HT1080 (cell line): ENCODE measurements at places on chromosomes 12 and 14.

- DNase-seq, result no peak
These were observed 593.0 kb downstream of the SOX5 start for GRCh38 chr12:23356440-23356839.

DNA sequence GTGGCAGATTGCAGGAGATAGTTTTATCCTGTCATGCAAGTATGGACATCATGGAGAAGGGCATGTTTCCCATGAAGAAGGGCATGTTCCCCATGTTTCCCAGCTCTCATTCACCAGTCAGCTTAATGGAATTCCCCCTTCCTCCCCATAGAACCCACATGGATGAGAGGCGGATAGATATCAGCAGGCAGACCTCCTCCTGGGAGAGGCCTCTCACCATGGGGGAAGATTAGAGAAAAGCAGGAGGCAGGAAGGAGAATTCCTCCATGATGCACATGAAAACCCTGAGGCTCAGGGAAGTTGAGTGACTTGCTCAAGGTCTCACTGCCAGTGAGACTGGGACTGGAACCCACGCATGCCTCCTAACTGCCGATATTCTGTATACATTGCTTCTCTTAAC is 92.9 kb upstream of the FOXN3 start:
- DNase-seq, result peak; percentile 41

GRCh38 chr14:68667313-68667791 is 125.5 kb downstream of the ZFP36L1 start:
- no peak for DNase-seq

GRCh38 chr12:124518051-124518932 is 49.1 kb downstream of the NCOR2 start:
- peak; percentile 96 for DNase-seq

DNA sequence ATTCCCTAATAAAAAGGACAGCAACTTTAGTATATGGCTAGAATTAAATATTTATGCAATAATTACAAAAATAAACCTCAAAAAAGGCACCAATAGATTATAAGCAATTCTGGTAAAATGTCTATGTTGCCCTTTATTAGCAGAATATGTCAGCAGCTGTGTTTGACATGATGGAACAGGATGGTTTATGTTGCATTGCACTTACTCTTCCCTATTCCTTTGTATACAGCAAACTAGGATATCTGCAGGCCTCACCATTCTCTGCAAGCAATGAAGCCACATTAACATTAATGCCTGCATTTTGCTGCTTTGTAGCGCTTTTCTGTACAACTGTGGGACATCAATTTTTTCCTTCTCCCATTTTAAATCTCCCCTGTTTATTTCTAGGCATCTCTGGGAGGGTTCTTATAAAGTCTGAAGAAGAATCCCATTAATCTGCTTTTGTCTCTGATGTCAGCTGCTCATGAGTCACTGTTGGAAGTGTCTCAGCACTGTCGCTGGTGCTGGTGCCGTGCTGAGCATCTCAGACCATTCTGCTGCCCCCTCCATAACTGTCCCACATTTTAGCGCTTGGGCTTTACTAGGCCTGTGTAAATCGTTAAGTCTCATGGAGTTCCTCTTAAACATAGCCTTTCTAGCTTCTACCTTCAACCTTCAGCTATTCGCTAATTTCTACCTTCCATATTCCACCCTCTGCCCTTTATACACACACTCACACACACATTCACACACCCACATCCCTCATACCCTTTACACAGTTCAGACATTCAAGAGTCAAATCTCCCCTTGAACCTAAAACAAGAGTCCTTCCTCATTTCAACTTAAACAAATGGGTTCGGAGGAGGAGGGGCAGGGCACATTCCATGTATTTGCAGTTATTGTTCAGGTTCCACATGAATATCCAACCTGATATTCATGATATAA is 64.4 kb upstream of the TRHDE start:
- no peak for DNase-seq

DNA sequence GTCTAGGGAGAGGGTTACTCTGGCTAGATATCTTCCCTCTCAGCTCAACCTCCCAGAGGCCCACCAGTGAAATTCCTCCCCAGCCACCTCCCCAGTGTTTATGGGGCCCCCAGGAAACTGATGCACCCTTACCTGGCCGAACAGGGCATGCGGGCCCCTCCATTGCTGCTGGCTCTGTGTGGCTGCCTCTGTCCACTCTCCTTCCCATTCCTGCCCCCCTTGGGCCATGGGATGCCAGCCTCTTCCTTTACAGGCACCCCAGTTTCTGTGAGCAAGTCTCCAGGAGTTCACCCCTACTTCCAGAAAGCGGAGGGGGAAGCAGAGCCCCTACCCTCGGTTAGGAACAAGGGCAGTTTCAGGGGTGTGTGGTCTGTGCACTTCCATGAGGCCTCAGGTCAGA is 19.4 kb upstream of the ZDHHC22 start:
- DNase-seq, result no peak

- DNase-seq, result peak; percentile 76
These were observed at the start of gene PLEKHH1 for GRCh38 chr14:67532998-67533753. Gene PLEKHH1 (plus strand): TSS chr14:67533290. CDS start chr14:67541868, 8,578 bp downstream.
